Pulmonary artery endothelial cell (primary cell): ENCODE measurements at places on chromosomes 2 and 18.

DNA sequence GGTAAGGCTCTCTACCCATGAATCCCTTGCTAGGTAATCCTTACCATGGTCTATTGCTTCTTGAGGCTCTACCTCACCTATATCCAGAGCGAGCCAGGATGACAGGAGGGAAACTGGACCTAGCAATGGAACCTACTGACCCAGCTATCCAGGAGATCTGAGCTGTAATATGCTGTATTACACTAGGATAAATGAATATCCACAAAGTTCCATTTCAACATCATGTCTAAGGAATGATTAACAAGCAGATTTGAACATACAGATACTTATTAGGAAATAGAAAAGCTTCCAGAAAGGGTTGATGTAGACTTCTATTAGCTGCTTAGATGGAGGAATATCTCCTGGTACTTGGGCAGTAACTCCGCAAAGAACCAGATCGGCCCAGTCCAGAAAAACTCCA is 110.1 kb downstream of the BAZ2B start:
- DNase-seq, result no peak

DNA sequence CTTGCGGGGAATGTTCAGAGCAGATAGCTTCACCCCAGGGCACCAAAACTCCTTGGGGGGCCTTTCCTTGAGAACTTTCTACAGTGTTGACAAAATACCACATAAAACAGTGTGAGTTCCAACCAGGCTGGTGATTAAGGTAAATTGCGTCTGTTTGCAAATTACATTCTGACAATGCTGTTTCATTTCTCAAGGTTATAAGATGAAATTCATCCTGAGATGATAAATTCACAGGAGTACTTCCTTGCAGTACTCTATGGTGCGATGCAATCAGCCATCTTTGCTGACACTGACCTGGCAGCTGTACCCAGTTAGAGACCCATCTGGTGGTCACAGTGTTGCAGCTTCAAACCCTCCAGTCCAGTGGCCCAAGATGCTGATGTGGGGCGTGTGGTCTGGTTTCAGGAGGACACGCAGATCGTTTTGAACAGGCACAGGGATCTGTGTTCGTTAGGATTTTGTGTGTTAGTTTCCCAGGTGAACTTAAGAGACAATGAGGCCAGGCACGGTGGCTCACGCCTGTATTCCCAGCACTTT is 99.5 kb upstream of the SLC66A3 start:
- DNase-seq, result no peak

GRCh38 chr18:3089579-3089978 is 76.6 kb upstream of the LPIN2 start:
- DNase-seq, result no peak

GRCh38 chr2:37623971-37624900 is 47.2 kb downstream of the CDC42EP3 start:
- DNase-seq, result no peak

DNA sequence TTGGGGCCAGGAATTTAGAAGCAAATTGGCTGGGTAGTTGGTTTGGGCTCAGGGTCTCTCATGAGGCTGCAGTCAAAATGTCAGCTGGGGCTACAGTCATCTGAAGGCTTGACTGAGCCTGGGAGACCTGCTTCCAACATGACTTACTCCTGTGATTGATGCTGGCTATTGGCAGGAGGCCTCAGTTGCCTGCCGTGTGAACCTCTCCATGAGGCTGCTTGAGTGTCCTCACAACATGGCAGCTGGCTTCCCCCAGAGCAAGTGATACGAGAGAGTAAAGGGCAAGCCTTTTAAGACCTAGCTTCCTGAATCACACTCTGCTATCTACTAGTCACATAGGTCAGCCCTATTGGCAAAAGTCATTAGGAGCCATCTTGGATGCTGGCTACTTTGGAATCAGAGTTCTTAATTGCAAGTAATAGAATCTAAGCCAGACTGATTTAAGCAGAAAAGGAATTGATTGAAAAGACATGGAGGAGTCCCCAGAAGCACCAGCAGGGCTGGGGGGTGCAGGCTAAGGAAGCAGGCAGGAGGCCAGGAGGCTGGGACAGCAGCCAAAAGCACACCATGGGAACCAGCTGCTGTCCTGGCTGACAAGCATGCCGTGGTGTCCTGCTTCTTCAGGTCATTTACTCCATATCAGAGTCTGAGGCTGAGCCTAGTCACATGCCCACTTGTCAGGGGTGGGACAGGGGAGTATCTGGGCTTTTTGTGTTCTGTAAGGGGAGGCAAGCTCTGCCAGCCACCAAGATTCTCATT is 7.8 kb upstream of the GIGYF2 start:
- no peak for DNase-seq

GRCh38 chr2:58800881-58801280 is 559.8 kb upstream of the FANCL start:
- DNase-seq, result no peak

DNA sequence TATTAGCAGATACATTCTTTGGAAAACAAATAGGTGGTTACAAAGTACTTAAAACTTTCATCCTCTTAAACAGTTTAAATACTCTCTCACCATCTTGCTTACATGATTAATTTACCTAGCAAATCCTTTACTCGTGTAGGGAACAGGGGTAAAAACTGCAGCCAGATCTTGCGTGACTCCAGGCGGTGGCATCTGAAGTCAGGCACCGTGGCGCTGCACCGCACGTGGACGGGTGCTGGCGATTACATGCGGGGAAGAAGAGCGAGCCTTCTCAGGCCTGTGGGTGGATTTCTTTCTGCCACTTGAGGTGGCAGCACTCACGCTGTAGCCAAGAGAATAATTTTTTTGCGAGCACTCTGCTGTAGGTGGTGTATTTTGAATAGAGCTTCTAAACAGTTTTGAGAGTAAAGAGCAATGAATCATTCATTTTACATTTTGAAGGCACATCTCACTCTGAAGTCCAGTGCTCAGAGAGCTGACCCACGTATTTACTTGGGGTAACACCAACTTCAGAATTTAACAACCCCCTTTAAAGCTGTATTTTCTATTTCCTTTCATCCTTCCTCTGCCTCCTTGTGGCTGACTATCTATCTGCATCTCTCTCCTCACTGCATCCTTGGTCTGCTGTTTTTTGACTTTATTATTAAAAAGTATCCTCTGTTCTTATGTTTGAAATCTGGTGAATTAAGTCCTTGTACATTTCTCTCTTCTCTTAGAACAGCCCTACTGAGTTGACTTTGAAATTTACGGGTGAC is 68.9 kb downstream of the EPAS1 start:
- no peak for DNase-seq
